ENCODE measurements at places on chromosomes 5 and 9.

- DNase-seq: no peak
Measured at GRCh38 chr5:112975721-112976431, 722 bp upstream of the DCP2 start.

DNA sequence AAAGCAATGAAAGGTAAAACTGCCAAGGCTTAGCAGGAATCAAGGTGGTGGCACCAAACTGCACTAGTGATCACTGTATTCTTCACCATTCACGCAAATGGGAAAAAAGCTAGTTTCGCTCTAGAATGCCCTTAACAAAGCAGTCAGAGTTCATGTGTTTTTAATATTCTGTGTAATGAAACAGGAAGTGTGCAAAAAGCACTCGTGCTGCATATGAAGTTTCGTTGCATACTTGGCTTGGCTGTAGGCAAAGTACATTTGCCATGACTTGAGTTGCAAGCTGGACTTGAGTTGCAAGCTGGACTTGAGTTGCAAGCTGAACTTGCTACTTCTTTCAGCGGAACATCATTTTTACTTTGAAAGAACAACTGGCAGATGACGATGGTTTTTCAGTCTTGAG, 55.4 kb downstream of the FOXI1 start:
- no peak for DNase-seq

- DNase-seq: peak; percentile 59
Measured at GRCh38 chr9:126390923-126391322, 64.3 kb downstream of the MVB12B start.

DNA sequence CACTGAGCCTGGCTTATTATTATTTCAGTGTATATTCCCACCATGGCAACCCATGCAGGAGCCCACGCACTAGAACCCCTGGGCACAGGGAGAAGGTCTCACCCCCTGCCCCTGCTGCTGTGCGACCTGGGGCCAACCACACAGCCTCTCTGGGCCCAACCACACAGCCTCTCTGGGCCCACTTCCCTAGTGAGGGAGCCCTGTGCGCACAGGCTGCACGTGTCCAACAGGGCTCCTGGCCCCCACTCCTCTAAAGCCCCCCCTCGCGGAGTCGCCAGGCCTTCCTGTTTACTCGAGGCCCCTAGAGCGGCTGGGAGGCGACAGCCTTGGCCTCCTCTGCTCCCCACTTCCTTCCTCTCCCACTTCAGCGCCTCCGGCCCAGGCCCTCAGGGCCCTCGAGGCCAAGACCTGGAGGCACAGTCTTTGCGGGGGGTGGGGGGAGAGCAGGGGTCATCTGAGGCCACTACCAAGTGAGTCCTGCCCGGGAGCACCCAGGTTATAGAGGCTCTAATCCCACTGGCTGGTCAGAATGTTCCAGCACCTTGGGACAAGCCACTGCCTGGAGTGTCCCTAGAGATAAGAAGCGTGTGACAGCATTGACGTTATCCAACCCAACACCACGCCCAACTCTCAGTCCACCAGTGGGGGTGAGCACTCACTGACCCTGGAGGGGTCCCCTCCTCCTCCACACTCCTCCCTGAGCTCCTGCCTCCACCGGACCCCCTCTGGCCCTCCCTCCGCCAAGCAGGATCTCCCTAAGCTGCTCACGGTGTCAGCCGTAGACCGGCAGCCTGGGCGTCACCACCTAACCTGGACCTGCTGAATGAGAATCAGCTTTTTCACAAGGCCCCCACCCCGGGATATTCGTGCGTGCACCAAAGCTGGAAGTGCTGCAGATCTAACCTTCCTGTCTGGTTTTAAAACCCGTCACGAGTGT, 7.9 kb upstream of the ENG start:
- peak; percentile 90 for DNase-seq

- DNase-seq: no peak
Measured at GRCh38 chr9:79184831-79185230, 386.9 kb upstream of the TLE4 start.

- DNase-seq: peak; percentile 21
Measured at GRCh38 chr5:1033178-1033577, 24.6 kb downstream of the NKD2 start.

DNA sequence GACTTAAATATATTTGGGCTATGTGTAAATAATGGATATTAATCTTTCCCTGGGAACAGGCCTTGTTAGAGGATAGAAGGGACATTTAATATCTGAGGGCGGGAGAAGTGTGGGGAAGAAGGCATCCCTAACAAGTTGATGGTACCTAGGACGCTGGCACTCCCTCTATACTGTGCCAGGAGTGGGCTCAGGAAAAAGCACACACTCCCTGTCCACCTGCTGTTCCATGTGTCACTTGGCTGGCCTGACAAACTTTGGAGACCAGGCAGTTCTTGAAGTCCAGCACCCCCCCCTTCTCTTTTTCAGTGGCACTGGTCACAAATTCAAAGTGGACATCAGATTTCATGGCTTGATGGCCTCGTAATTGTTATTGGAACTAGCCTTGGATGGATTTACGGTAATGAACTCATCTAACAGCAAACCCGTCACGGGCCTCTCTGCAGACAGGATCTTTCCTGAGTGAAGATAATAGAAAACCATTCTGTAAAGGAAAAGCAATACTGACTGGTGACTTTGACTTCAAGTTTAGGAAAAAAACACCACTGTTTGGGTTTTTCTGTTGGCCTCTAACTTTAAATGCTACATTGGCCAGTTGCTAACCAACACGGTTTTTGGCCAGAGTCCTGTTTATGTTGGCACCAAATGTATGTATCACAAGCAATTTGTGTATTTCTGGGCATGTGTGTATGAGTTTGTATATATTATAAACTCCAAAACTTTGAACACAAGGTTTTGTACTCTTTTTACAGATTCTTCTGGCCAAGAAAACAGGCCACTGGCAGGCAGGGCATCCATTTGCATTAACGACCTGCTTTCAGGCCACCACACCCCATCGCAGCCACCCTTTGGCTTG, 552.6 kb downstream of the CCDC171 start:
- DNase-seq: no peak

DNA sequence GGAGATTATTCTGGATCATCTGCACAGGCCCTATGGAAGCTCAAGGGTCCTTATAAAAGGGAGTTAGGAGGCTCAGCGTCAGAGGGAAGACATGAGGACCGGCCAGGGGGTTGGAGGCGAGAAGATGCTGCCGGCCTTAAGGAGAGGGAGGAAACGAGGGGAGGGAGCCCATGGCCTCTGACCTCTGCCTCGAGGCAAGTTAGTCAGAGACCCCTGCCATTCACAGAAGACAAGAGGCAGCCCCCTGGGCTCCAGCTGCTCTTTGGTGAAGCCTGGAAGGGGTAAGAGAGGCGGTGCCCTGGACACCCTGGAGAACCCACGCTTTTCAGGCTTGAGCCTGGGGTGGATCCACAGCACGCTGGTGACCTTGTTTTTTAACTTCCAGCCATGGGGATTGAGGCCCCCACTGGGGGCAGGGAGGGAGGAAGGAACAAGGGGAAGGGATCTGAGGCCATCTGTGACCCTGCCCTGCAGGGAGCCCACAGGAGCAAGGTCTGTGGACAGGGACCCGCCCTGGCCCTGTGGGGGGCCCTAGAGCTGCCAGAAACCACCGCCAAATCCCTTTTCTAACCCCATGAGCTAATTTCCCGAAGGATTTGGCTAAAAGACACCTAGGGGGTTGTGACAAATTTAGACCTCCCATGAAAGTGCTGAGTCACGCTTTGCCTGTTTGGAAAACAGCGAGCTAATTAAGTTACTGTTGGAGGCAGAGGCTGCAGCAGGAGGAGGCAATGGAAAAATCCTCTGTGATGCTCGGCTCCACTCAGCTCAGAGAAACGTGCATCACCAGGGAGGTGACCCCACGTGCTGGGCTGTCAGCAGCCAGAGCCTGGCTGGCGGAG, 49.7 kb downstream of the OLFM1 start:
- DNase-seq: no peak

DNA sequence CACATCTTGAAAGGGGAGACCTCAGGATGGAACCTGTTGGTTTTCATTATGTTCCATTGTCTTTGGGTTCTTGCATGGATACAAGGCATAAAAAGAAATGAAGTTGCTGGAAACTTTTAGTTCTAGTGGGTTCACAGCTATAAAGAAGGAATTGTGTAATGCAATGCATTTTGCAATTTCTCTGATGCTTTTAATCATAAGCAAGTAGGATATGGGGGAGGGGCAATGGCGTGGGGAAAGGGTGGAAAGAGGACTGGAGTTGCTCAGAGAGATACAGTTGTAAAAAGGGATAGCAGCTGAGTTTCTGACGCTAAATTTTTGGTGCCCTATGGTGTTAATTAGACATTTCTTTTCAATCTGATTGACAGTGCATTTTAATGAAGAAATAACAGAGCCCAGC, 88.6 kb upstream of the FANCC start:
- no peak for DNase-seq

- DNase-seq: peak; percentile 72
Measured at GRCh38 chr9:93304574-93305496, 120.9 kb downstream of the WNK2 start.

- DNase-seq: no peak
Measured at GRCh38 chr5:172336264-172336663, 52.7 kb upstream of the UBTD2 start.

GRCh38 chr5:79793722-79794121, 104.1 kb downstream of the CMYA5 start:
- DNase-seq: no peak

DNA sequence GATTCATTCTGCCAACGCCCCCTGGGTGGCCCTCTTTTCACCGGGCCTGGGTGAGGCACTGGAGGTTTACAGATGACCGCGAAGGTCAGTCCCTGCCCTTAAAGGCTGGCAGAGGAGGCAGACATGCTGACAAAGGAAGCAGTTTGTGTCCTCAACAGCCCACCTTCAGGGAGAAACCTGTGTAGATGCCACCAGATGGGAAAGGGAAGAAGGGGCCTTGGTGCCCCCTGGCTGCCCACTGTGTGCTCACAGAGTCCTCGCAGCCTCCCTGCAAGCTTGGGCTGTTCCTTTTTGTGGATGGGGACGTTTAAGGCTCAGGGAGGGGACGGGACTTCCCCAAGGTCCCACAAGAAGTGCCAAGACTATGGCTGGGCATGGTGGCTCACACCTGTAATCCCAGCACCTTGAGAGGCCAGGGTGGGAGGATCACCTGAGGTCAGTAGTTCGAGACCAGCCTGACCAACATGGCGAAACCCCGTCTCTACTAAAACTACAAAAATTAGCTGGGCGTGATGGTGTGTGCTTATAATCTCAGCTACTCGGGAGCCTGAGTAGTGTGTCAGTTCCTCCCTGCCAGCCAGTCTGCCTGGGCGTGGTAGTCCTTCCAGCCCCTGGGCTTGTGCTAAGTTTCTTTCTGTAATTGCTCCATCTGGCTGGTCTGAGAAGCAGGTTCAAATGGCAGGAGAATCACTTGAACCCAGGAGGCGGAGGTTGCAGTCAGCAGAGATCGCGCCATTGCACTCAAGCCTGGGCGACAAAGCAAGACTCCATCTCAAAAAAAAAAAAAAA, 36.2 kb downstream of the NEK6 start:
- DNase-seq: no peak

DNA sequence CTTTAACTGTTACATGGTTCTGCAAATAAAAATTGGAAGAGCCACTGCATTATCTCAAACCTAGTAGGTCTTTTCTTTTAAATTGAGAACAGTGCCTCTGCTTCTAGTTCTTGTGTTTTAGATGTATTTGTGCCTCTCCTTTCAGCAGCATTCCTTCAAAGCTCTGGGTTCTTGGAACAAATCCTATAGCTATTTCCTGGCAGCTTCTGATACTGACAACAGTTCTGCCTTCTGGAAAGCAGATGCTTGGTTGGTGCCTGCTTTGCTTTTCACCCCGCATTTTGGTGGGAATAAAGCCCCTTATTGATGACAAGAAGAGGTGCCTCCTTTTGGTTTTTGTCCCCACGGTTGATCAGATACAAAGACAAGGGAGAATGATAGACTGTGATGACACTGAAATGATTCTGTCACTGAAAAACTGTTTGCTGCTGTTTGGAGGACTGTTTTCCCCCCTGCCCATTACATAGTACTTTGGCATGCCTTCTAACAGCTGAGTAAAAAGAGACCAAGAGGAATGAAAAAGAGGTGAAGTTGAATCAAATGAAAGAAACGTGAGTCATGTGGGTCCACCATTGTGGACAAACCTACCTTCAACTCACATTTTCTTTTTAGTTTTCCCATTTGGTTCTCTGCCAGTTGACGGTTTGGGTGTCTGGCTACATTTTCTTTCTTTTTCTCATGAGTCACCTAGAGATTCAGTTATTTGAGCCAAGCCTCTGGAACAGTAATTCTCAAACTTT, 5.6 kb downstream of the PTCD2 start:
- no peak for DNase-seq

- DNase-seq: no peak
Measured at GRCh38 chr5:90873033-90873517, 314.5 kb downstream of the ADGRV1 start.

- no peak for DNase-seq
Measured at GRCh38 chr5:136809382-136809781, 444.0 kb upstream of the TRPC7 start.

DNA sequence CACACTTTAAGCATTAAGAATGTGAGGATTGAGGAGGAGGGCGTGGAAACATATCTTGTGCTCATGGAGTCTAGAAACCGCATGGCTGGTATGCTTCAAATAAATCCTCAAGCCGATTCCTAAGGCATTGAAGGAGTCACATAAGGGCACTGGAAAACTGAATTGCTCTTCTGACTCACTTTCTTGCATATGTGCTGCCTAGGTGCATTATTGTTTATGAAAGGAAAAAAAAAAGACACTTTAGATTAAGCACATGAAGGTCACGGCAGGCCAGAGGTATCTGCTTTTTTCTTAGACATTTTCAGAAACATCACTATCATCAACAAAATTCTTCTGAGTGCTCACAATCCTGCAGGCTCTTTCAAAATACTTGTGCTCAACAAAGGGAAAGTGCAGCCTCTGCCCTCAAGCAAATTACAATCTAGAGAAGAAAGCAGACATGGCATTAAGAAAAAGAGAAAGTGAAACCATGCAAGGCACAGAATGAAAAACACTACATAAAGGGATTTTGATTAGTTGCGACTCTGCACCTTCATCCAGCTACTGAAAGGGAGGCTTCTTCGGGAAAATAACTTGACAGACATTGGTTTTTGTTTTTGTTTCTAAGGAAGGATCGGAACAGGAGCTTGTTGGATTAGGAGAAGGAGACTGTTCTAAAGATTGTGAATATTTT, 2117.6 kb downstream of the MAT2B start:
- no peak for DNase-seq
